Right cardiac atrium (tissue), 5 donors: ENCODE measurements at places on chromosomes 4 and X. TPM values are rescaled to one million over a fixed set of nuclear protein-coding genes. Genes with fewer than 3 reads are reported as not detected.

- DNase-seq = no peak
Observed at GRCh38 chrX:64976673-64977040, 407 bp upstream of the ZC4H2 start.

GRCh38 chr4:79613269-79613935 is 205.4 kb upstream of the GK2 start:
- no peak for DNase-seq

GRCh38 chrX:100216083-100216482 is 194.0 kb downstream of the PCDH19 start:
- DNase-seq = no peak

DNA sequence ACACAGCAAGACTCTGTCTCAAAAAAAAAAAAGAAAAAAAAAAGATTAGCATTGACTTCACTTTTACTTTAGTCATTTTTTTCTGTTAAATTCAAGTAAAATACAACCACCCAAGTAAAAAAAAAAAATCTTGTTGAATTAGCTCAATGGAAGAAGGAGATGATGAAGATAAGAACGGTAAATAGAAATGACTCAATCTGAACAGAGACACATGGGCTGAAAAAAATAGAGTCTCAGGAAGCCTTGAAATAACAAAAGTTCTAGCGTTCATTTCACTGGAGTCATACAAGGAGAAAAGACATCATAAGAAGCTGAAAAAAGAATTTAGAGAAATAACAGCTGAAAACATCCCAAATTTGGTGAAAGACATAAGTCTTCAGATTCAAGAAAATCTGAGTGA is 75.5 kb downstream of the CASP3 start:
- no peak for DNase-seq

DNA sequence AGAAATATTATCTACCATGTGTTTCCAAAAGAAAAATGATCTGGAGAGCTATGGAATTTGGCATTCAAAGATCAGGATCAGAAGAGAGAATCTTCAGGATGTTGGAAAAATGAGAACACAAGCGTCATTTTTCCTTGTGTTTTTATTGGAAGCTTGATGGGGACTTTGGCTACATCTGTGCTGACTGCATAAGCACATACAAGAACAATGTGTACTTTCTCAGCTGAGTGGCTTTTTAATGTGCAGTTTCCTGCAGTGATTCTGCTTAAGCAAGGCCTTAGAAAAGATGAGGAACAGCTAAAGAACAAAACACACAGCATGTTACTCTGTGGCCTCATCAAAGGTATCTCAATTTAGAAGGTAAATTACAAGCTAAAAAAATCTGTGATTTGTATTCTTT is 1039.9 kb downstream of the GLUD2 start:
- DNase-seq = no peak

DNA sequence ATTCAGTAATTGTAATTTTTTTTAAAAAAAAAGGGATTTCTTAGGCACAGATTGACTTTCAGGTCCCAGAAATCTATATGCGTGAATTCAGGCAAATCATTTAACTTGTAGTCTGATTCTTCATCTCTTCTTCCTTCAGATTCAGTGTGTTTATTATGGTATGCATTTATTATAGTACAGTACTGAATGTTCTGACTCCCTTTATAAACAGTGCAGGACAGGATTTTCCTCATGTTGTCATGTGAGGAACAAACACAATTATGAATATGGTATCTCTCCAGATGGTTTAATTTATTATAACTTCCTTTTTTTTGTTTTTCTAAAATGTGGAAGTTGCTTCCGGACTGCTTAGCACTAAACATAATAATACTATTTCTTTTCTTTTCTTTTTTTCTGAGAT is 54.2 kb downstream of the RPS3A start:
- DNase-seq = no peak

GRCh38 chrX:70924294-70924911 is 6.5 kb downstream of the SLC7A3 start:
- DNase-seq = no peak

FAM184B gene
- total RNA-seq = not detected
